Hepatocyte (in vitro differentiated cells): ENCODE measurements at places on chromosomes 2 and 18.

- DNase-seq: no peak
These were observed 255.3 kb upstream of the FBXO11 start for GRCh38 chr2:48161628-48162027.

DNA sequence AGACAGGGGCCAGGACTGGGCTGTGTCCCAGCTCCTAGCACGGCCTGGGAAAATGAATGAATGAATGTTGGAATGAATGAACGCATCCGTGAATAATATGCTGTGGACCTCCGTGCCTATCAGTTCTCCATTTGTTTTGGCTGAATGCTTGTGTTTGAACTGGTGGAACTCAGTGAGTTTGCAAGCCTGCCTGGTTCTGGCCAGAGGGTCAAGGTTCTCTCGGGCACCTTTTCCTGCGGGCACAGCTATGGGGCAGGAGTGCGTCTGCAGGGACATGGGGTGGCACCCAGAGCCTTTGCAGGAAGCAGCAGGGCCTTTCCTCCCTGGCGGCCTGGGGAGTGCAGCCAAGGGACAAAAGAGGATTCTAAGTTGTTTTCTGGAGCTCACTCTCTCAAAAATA is 17.6 kb upstream of the PDIA6 start:
- no peak for DNase-seq

GRCh38 chr2:231321556-231322334 is 73.8 kb upstream of the B3GNT7 start:
- DNase-seq: no peak

DNA sequence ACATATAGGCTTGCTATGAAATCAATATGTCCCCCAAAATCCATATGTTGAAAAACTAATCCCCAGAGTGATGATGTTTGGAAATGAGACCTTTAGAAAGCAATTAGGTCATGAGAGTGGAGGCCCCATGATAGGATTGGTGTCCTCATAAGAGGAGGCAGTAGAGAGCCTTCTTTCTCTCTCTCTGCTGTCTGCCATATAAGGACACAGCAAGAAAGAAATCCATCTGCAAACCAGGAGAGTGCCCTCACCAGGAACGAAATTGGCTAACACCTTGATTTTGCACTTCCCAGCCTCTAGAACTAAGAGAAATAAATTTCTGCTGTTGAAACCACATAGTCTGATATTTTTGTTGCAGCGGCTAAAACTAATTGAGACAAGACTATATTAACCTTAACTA is 89.5 kb downstream of the NBAS start:
- DNase-seq: no peak

DNA sequence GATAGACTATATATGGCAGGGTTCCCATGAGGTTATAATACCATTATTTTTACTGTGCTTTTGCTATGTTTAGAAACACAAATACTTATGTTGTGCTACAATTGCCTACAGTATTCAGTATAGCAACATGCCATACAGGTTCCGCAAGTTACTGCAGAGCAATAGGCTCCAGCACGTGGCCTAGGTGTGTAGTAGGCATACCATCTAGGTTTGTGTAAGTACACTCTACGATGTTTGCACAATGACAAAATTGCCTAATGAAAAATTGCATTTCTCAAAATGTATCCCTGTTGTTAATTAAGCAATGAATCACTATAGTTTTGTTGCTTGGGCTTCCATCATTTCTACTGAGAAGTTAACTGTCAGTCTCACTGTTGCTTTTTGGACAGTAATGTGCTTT is 9.8 kb downstream of the CD302 start:
- DNase-seq: peak; percentile 33

GRCh38 chr2:85956646-85957039 is 67.9 kb upstream of the ST3GAL5 start:
- no peak for DNase-seq

DNA sequence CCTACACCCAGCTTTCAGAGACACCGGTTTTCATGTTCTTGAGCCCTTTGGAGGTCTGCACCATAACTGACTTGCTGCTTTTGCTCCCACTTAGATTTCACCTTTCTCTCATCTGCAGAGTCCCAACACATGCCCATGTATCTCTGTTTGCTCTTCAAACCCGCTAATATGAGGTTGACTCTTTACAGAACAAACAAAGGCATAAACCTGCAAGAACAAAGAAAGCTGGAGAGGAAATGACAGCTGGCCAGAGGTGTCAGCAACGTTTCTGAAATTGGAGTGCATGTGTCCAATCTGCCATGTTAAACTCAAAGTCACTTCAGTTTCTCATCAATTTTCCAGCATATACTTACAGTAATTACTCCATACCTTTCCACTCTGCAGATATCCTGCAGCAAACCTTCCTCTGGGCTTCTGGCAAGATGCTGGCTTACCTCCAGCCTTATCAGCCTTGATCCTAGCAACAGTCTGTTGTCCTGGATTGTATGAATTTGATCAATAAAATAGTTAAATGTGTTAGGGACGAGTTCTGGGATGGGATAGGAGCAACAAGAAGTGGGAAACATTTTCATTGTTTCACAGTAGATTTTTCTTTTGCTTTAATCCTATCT is 157.4 kb downstream of the FHOD3 start:
- no peak for DNase-seq

- no peak for DNase-seq
These were observed 458.3 kb upstream of the SYT4 start for GRCh38 chr18:43735570-43735969.

- DNase-seq: no peak
These were observed 271.0 kb downstream of the NEDD4L start for GRCh38 chr18:58315041-58315440.

DNA sequence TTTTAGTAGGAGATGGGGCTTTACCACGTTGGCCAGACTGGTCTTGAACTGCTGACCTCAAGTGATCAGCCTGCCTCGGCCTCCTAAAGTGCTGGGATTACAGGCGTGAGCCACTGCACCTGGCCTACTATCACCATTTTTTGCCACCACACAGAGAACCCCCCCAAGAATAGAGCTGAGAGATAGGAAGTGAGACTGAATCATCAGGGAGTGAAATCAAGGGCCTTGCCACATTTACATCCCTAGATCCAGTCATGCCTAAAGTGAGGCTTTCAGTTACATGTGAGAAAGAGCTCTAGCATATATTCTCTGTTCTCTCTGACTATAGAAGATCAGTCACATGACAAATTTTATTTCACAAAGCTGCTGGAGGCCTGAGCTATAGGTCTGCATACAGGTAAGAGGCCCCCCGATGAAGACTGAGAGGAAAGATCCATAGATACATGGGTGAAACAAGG is 28.0 kb upstream of the KCMF1 start:
- no peak for DNase-seq

DNA sequence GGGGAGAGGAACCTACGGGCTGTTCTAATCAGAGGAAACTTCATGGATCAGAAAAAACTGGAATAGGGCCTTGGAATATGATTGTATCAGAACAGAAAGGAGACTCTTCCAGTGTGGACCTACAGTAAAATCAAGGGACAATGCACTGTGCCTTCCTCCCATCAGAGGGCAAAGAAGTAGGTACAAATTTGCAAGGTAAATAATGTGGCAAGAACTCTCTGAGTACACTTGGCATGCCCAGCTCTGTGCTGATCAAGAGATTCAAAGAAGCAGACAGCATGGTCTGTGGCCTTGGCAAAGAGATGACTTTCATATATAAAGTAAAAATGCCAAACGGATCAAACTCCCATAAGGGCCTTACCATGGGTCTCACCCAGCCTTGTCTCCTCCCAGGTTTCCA is 242.6 kb upstream of the OSR1 start:
- no peak for DNase-seq

DNA sequence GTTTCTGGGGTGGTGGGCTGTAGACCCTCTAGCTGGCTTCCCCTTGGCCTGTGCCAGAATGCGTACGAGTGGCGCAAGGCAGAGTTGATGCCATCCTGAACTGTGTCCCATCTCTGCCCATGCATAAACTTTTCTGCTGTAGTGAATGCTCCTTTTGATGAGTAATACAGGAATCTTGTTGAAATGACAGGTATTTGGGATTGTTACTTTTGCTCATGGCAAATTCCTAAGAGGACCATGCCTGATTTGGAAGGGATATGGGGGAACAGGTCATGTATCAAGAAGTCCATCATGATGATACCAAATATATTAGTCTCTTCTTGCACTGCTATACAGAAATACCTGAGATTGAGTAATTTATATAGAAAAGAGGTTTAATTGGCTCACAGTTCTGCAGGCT is 648.0 kb downstream of the SLC4A3 start:
- DNase-seq: no peak

GRCh38 chr2:64601034-64601754 is 52.5 kb downstream of the SERTAD2 start:
- DNase-seq: no peak

DNA sequence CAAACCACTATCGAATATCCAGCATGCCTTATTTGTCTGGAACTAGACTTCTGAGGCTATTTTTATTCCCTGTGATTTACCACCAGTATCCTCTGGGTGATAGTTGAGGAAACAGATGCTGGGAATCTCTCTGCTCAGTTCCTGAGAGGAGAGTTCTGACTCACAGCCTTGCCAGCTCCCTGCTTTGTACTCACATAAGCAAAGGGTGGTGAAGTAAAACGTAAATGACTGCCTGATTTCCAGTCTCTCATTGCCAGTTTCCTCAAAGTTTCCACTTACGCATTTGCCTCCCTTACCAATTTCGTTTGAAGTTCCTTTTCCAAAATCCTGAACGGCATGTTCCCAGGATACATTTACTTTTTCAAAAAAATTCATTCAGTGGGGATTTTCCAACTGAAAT is 69.2 kb upstream of the HNRNPA3 start:
- DNase-seq: peak; percentile 56

DNA sequence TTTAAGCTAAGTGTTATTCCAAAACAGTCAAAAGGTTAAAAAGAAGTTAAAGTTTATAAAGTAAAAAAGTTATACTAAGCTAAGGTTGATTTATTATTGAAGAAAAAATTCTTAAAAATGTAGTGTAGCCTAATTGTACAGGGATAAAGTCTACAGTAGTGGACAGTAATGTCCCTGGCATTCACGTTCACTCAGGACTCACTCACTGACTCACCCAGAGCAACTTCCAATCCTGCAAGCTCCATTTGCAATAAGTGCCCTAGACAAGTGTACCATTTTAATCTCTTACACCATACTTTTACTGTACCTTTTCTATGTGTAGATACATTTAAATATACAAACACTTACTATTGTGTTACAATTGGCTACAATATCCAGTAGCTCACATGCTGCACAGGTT is 86.1 kb downstream of the CACNB4 start:
- DNase-seq: no peak

GRCh38 chr18:49875155-49875554 is 61.8 kb upstream of the ACAA2 start:
- DNase-seq: no peak

DNA sequence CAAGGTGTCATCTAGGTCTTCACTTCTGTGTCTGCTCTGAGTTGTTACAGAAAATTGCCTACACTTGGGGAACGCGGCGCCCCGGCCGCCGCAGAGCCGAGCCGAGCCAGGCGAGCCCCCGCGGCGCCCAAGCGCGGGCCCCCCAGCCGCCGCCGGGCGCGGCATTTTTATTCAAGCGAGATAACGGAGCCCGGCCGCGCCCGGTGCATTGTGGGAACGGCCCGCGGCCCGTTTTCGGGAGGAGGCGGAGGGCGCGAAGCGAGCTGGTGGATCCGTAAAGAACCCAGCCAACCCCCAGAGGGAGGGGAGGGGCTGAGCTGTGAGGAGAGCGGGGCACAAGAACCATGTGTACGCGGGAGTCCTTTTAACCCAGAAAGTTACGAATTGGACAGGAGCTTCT is 191.8 kb downstream of the FTCDNL1 start:
- peak; percentile 61 for DNase-seq

- DNase-seq: no peak
These were observed 119.0 kb upstream of the CDH7 start for GRCh38 chr18:65631766-65632165.

DNA sequence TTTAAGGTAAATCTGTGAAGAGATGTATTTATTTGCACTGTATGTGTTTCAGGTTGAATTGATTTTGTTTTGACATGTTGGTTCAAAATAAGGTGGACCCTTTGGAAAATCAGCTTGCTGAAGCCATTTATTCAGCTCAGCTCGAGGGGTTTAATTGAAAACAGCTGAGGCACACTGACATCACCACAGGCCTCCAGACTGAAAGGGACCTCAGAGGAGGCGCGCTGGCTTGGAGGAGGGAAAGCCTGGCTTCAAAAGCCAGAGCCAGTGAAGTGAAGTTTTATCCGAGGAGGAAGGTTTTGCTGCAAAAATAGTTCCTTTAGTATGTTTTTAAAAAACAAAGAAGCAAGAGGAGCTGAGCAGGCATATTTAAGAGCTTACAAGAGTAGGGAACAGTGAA is 26.9 kb upstream of the DNMT3A start:
- no peak for DNase-seq

- DNase-seq: no peak
These were observed 127.5 kb downstream of the NFATC1 start for GRCh38 chr18:79523206-79523735.

DNA sequence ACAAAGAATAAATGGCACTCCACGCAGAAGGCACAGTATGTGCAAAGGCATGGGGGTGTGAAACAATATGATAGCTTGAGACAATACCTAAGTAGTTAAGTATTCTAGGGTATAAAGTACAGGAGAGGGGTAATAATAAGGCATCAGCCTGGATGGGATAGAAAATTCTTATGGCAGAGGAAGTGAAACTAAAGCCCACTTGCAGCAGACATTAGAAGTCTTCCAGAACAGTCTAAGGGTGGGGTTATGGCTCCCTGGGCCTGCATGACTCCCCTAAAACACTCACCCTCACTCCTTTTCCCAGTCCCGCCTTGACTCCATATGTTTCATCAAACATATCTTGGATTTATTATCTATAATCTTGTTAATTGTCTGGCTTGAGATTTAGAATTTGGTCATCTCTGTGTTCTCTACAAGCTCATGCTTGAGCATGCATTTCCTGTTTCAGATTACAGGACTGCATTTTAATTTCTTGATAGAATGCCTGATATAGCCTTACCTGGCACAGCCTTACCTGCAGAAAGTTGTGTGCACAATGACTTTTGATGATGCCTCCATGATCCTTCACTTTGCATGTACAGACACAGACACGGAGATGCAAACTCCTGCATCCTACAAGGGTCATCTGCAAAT is 28.5 kb upstream of the TMBIM1 start:
- no peak for DNase-seq

GRCh38 chr18:64180171-64180570 is 31.3 kb upstream of the LINC00305 start:
- DNase-seq: no peak

GRCh38 chr2:9629222-9630116 is 1.3 kb downstream of the YWHAQ start:
- DNase-seq: peak; percentile 42

DNA sequence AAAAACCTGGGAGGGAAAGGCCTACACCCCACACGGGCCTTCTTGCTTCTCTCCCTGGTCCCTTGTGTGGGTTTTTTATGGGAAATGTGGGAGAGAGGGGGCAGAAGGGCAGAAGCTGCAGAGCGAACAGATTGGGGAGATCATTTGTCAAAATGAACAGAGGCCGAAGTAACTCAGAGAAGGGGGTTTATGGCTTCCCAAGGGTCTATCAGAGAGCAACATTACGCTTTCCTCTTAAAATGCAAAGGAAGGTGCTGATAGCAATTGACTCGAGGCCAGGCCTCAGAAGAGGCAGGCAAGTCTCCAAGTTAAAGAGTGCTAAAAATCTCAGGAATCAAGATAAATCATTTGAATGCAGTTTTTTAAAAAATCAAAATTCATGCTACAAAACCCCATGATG is 101.5 kb downstream of the SGPP2 start:
- DNase-seq: no peak
